SIG-M5 (cell line): ENCODE measurements at places on chromosomes 6 and 20.

DNA sequence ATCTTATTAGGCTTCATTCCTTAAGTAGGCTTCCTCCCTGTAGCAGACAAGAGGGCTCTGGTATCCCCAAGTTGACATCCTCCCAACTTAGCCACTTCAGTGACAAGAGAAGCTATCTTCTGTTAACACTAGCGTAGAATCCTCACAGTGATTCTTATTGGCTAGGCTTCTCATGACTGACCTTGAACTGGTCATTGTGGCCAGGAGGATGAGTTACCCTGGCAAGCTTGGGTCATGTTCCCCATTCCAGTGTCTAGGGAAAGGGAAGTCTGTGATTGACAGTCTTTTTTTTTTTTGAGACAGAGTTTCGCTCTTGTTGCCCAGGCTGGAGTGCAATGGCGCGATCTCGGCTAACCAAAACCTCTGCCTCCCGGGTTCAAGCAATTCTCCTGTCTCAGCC, 7.1 kb downstream of the CDKAL1 start:
- no peak for DNase-seq

DNA sequence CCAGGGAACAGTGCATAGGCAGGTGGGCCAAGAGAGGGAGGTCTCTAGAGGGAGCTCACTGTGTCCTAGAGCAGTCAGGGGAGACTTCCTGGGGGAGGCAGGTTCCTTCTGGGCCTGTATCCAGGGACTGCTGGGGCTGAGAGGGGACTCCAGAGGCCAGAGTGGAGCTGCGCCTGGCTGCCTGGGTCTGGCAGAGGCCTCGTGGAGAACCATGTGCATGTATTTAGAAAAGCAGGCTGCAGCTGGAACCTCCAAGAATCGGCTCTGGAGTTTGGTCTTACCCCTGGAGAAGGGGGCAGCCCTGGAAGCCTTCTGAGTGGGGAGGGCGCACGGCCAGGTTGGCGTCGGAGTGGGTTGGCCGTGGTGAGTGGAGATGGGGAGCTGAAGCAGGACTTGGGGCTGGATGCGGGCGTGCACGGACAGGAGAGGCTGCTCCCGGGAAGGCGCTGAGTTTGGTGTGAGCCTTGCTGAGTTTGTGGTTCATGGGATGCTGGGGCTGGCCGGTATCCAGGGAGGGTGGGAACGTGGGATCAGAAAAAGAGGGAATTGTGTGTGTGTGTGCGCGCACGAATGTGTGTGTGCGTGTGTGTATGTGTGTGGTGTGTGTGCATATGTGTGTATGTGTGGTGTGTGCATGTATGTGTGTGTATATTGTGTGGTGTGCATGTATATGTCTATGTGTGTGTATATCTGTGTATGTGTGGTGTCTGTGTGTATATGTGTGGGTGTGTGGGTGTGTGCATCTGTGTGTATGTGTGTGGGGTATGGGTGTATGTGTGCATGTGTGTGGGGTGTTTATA, 10.8 kb downstream of the VSTM2L start:
- DNase-seq = no peak

DNA sequence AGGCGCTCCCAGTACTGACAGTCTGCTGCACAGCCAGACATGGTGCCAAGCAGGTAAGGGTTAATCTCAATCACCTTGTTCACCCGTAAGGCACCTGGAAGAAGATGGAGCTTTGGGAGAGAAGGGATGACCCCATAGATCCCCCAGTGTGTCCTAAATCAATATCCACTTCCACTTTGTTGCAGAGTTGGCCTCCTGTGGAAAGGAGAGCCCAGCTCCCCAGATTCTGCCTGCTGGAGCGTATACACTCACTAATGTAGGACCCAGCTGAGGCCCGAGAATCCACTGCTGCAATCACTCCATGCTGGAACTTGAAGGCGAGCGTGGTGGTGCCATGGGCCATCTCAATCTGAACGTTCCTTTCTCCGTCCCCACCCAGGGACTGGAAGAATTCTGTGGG, 1.2 kb downstream of the PSMB8 start:
- no peak for DNase-seq

GRCh38 chr6:102154176-102154575, 760.7 kb downstream of the GRIK2 start:
- DNase-seq = no peak

GRCh38 chr6:90195094-90195829, 101.4 kb downstream of the BACH2 start:
- no peak for DNase-seq

DNA sequence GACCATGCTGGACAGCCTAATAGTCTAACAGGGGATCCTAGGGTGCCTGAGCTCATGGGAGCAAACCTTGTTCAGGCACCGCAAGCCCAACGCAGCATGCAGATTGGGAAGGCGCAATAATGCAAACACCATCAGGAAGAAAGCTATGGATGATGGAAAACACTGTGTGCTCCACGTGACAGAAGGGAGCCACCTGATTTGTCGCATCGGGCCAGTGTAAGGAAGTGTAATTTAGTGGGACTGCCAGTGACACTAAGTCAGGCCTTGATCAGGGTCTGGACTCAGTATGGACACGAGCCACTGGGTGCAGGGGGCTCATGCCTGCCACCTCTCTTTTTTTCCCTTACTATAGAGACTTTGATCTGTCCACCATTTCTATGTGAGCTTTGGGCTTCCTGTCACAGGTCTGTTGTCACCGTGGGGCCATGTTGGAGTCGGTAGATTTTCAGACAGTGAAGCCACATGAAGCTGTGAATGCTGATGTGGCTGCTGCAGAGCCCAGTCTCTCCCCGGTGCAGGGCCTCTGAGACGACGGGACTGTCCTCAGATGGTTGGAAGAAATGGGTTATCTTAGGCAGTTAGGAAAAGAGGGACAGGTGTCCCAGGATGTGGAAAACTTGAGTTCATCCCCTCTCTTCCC, 74.2 kb upstream of the AGPAT4 start:
- DNase-seq = no peak

DNA sequence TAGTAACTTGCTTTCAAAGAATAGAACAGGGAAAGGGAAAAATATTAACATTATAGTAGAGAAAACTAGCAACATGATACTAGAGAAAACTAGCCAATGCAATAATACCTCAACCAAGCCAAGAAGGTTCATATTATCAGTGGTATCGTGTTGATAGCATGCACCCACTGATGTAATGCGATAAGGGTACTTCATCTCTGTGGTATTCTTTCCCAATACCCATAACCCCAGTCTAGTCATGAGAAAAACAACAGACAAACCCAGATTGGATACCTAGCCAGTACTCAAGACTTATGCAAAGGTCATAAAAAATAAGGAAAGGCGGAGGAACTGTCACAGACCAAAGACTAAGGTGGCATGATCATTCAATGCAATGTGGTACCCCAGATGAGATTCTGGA, 21.0 kb downstream of the BLOC1S5 start:
- no peak for DNase-seq
